NCI-H1436 treated with DMSO at 0.1 percent for 48 hours (cell line): ENCODE measurements at places on chromosomes 7 and 10.

DNA sequence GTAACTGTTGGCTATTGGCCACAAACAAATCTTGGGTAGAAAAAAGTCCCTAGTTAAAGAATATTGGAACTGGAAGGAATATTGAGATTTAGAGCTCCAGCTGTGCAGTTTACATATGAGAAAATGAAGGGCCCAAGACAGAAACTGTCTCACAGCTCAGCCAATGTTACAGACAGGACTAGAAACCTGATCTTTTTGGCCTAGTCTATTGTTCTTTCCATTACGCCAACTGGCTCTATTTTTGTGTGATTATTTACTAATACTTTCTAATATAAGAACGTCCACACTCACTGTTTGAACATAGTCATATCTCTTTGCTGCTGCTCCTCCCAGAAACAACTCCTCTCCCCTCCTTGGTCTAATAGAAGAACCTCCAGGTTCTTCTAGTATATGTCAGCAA, 1.2 kb downstream of the WEE2 start:
- no peak for DNase-seq

- no peak for DNase-seq
These were observed at the start of gene DOCK1 for GRCh38 chr10:126904818-126905701. TSS of gene DOCK1 (plus strand) at chr10:126905428. CDS start at chr10:126905518, 90 bp downstream.

- no peak for DNase-seq
These were observed 52.9 kb downstream of the CASD1 start for GRCh38 chr7:94562525-94562924.

DNA sequence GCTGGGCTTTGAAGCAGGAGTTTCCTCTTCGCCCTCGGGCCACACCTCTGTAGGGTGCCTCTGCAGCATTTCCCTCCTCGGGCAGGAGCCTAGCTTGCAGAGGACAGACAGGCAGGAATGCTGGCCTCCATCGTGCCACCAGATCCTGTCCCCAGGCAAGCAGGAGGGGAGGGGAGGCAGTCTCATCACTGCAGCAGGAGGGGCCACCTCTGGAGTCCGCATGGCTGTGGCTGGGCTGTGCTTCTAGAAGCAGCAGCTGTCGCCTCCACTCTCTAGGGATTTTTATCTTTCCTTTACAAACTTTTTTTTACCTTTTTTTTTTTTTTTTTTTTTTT, 181.4 kb downstream of the CUX1 start:
- DNase-seq: no peak

DNA sequence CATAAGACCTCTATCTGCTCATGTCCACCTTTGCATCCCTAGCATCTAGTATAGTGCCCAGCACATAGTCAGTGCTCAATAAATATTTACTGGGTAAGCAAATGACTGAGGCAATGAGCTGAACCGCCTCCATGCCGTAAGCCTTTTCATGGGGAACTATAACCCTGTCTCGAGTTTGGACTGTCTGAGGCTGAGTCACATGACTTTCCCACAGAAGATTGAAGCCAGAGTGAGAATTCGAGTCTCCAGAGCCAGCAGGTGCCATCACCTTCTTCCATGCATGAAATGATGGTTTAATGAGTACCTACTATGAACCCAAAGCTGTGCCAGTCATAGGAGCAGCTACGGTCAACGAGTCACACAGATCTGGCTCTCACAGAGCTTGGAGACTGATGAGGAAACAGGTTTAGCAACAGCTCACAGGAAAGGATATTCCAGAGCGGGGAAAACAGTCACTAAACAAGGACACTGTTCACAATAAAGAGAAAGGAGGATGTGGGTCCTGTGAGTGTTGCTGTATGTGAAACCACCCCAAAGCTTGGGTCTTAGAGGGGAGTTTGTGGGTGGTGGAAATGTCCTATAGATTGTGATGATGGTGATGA, 75.2 kb downstream of the TEX36 start:
- DNase-seq: no peak

DNA sequence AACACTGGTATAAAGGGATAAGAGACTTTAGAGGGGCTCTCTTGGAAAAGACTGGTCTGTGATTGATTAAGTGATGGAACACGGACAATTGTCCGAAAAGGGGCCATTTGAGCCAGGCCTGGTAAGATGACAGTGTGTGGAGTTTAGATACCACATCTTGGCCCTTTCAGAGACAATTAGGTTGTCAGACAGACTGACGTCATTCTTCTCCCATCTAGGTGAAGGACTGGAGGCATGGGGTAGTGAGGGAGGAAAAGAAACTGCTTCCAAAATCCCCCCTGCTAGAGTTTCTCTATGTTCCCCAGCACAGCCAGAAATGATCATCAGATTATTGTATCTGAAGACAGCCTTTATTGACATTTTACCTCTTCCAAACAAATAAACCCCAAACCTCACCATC, 84.8 kb upstream of the MYO3A start:
- DNase-seq: no peak

- DNase-seq: no peak
These were observed 17.5 kb downstream of the INPP5A start for GRCh38 chr10:132554991-132555647.

GRCh38 chr10:128065881-128066534, 60.2 kb downstream of the MKI67 start:
- DNase-seq: no peak

- no peak for DNase-seq
These were observed 36.6 kb downstream of the FAM53B start for GRCh38 chr10:124707551-124707950.

DNA sequence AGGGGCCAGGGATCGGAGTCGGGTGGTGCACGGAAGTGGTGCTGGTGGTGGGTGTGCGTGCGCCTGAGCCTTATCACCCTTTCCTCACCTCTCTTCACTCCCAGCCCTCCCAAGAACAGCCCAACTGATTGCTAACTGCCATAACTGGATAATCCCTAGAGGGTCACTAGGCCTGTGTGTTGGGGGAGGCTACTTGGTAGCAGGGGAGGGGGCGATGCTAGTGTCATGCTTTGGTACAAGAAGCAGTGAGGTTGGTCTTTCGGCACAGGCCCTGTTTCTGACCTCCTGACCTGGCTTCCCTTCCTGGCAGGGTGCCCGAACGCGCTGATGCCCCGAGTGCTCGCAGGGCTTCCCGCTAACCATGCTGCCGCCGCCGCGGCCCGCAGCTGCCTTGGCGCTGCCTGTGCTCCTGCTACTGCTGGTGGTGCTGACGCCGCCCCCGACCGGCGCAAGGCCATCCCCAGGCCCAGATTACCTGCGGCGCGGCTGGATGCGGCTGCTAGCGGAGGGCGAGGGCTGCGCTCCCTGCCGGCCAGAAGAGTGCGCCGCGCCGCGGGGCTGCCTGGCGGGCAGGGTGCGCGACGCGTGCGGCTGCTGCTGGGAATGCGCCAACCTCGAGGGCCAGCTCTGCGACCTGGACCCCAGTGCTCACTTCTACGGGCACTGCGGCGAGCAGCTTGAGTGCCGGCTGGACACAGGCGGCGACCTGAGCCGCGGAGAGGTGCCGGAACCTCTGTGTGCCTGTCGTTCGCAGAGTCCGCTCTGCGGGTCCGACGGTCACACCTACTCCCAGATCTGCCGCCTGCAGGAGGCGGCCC, 652 bp downstream of the KAZALD1 start:
- DNase-seq: no peak

DNA sequence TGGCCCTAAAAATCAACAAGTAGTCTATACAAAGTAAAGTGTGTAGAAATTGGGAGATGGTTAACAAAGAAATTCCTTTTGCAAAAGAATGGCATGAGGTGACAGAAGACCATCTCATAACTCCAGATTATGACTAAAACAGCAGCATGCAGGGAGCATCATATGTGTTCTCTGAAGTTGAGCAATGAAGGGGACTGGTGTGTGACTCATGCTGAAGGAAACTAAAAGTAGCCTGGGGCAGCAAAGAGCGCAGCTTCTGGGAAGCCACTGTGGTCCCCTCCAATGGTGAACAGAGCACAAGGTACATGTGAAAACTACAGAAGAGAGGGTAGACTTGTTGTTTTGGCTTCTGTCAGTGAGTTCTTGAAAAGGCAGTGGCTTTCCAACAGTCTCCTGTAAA, 133.4 kb downstream of the MACC1 start:
- DNase-seq: no peak

- no peak for DNase-seq
These were observed 164.1 kb downstream of the PPP1R17 start for GRCh38 chr7:31851119-31851518.

DNA sequence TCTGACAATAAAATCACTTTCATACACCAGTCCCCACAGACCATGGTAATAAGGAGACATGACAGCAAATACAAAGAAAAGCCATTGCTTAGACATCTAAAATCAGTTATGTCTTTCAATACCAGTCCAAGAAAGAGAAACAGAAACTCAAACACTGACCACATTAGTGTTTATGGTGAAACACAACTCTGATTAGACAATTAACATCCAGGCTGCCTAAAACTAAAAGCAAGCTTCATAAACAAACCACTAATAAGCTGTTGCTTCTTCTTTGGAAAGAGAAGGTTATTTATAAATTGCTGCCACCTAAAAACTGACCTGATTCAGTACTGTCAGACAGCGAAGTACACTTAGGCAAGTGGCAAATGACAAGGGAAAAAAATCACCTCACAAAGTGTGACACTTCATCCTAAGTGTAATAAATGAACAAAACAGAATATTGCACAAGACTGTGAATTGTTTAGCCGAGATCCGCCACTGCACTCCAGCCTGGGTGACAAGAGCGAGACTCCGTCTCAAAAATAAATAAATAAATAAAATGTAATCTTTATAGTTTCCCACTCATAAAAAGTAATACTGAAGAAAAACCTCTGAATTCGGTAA, 277.4 kb downstream of the PARD3 start:
- DNase-seq: no peak
